Pancreas (tissue), 10 donors: ENCODE measurements at places on chromosomes 6 and 20. TPM values are rescaled to one million over a fixed set of nuclear protein-coding genes. Genes with fewer than 3 reads are reported as not detected.

DHX16 gene
- total RNA-seq, result 11.9 TPM

GRM4 gene
- total RNA-seq, result 1.9 TPM

HLA-DRA gene
- 19.9 TPM for total RNA-seq

SLC52A3 gene
- total RNA-seq, result 2.9 TPM

IDH3B gene
- 27.3 TPM for total RNA-seq

PRICKLE4 gene
- 1.3 TPM for total RNA-seq

ZNF391 gene
- total RNA-seq, result 2.4 TPM

TTK gene
- total RNA-seq, result not detected

KIAA1755 gene
- 1.4 TPM for total RNA-seq

EPHA7 gene
- 0.08 TPM for total RNA-seq

CASS4 gene
- total RNA-seq, result 0.04 TPM

IL17F gene
- total RNA-seq, result not detected

SMLR1 gene
- total RNA-seq, result 0.08 TPM

POPDC3 gene
- not detected for total RNA-seq

MOG gene
- total RNA-seq, result not detected

GPR6 gene
- not detected for total RNA-seq

OR2H2 gene
- not detected for total RNA-seq

FBXO5 gene
- 1.7 TPM for total RNA-seq

BPIFB2 gene
- not detected for total RNA-seq

KCNG1 gene
- total RNA-seq, result 1.1 TPM

MOXD1 gene
- total RNA-seq, result 0.32 TPM

GTSF1L gene
- total RNA-seq, result not detected

UBD gene
- 1.8 TPM for total RNA-seq

RGS17 gene
- 0.47 TPM for total RNA-seq

TSBP1 gene
- total RNA-seq, result not detected

CLVS2 gene
- total RNA-seq, result 0.03 TPM

MUC22 gene
- total RNA-seq, result not detected

ADISSP gene
- 13.0 TPM for total RNA-seq

CLPSL2 gene
- total RNA-seq, result 2.4 TPM

RSPO4 gene
- 0.09 TPM for total RNA-seq

MYH7B gene
- total RNA-seq, result 0.18 TPM

KCNK5 gene
- total RNA-seq, result 10.8 TPM

DEFB124 gene
- total RNA-seq, result not detected

OPN5 gene
- not detected for total RNA-seq

METTL24 gene
- 1.5 TPM for total RNA-seq

SPDEF gene
- total RNA-seq, result 0.42 TPM
